ENCODE measurements at places on chromosomes 7 and 10. TPM values are rescaled to one million over a fixed set of nuclear protein-coding genes. Genes with fewer than 3 reads are reported as not detected.

The NUTM2A gene
- polyA plus RNA-seq: 0.36 TPM

GRCh38 chr10:78337646-78338391, 304.2 kb downstream of the RPS24 start:
- DNase-seq: no peak

- no peak for DNase-seq
These were observed 4.3 kb upstream of the JAKMIP3 start for GRCh38 chr10:132061465-132061864.

The CYP26A1 gene
- polyA plus RNA-seq: 0.06 TPM

Measured in BJ (cell line).